ENCODE measurements at places on chromosomes 2 and 18.

DNA sequence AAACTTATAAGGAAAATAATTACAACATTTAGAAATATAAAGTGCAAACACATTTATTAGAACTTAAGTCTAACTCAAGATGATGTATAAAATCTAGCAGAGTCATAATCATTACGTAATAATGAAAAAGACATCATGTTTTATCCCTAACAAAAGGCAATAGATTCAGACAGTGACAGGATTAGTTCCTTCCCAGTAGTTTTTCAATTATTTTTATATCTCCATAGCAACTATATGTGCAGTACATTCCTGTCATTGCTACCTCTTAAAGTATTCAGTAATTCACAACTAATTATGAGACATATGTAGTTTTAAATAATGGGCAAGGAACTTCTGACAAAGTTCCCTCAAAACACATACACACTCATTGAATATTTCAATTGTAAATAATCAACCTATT, 687.9 kb downstream of the CCDC85A start:
- DNase-seq: no peak

DNA sequence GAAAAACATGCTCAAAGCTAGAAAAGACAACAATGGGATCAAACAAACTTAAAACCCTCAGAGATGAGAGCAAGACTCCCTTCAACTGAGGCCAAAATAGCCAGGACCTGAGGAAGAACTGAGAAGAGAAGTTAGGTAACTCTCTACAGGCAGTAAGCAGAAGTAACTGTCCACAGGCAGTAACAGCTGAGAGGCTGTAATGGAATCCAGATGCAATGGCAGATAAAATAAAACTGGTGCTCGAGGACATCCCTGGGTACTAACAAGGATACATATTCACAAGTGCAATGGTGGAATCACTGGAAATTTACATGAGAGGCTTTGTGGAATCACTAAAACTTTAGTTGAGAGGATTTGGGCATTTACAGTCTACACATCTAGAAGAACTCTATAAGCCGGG, 30.4 kb upstream of the C2orf66 start:
- no peak for DNase-seq

GRCh38 chr2:96408616-96409015, 73.0 kb downstream of the NCAPH start:
- DNase-seq: no peak

GRCh38 chr2:227655454-227655853, 11.2 kb upstream of the SCYGR5 start:
- no peak for DNase-seq

- DNase-seq: no peak
Observed at GRCh38 chr18:10912790-10913545, 236.4 kb downstream of the PIEZO2 start.

DNA sequence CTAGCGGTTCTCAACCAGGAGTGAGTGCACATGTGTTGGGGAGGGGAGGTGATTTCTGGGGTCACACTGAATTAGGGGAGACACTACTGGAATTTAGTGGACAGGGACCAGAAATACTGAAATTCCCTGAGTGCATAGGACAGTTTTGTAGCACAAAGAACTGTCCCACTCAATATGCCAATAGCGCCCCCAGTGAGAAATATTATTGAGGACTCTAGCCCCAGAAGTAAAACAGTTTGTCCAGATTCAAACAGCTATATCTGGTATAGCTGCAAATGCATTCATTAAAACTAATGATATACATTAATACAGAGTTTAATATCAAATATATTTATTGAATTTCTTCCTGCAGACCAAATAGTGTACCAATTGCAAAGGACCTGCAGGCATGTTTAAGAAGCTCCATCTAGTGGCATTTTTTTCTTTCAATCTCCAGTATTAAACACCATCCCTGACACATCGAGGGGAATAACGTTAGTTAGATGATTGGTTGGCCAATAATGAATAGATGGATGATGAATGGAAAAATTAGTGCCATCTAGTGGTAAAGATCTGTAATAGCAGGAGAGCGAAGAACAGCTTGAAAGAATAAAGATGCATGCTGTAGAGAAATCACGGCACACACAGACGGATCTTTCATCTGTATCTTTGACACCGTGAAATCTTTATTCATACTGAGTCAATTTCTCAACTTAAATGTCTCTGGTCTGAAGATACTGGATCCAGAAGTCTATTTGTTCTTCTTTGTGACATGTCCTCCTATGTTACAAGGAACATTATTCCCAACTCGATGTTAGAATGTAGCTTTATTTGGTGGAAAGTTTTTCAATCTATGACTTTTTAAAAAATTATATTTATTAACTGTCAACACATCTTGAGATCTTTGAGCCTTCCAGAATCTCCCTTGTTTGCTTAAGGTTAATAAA, 62.5 kb downstream of the DHRS9 start:
- no peak for DNase-seq

DNA sequence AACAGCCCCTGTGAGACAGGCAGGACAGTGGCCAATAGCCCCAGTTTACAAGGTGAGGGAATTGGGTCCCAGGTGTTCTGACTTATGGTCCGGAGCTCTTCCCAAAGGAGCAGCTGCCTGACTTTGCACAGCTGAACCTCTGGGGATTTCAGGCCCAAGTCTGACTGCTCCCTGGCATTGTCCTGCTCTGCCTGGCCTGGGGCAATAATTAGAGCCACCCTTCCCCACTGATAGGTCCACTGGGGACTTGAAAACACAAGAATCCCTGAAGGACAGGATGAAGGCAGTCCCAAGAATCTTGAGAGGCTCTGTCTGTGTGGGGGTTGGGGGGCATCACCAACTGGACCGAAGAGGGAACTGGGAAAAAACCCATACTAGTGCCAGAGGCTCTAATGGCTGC, 3.7 kb upstream of the FEV start:
- DNase-seq: no peak

GRCh38 chr18:74896390-74896991, 298.8 kb downstream of the ZNF407 start:
- DNase-seq: peak; percentile 22

DNA sequence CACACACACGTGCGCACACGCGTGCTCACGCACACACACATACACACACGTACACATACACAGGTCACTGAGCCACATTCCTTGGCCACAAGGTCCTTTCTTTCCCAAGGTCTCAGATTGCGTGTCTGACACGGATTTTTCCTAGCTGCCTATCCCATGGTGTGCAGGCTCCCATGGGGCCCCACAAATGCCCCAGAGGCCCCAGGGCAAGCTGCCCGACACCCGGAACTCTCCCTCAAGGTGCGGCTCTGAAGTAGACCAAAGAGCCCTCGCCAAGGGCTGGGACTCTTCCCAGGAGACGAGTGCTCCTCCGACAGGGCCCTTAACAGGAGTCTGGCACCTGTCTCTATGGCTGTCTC, 46.7 kb downstream of the SDC1 start:
- no peak for DNase-seq

DNA sequence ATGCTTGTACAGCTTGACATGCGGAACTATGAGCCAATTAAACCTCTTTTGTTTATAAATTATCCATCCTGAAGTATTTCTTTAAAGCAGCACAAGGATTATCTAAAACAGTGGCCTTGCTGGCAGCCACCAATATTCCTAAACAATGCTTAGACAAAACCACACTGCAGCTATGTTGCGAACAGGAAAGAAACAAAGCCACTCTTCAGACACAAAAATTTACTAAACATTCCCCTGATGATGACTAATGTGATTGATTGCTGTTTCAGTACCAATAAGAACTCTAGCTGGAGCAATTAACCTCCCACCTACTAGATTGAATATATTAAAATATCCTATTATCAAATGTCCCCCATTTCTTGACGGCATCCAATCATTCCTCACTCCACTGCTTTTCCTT, 325.8 kb upstream of the REG3G start:
- no peak for DNase-seq

DNA sequence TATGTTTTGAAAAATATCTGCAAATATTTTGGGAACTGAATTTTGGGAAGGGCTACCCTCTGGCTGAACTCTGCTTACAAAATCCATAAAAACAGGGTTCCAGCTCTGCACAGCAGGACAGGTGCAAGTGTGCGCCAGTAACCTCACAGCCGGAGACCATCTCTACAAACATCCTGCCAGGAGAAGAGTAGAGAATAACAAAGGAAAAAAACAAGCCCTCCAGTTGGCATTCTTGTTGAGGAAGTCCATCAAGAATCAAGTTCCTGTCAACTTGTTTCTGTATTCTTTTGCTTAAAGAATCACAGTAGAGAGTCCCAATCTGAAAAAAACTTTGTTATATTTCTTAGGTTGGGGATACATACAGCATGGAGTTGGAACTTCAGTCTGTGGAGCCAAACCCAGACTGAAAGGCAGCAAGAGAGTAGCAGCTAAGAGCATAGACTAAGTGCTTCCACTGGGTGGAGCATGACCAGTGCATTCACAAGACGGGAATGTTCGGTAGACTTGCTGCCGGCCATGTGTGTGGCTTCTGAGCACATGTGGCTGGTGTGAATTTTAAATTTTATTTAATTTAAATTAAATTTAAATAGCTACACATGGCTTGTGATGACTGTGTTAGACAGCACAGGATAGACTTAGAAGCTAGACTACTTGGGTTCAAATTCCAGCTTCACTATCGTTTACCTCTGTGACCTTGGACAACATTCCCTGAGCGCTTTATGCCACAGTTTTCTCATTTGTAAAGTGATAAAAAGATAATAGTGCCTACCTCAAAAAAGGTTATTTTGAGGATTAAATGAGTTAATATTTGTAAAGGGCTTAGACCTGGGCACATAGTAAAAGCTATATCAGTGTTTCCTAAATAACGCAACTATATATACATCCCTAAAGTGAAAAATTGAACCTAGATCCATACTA, 41.9 kb downstream of the SPTBN1 start:
- no peak for DNase-seq

GRCh38 chr2:159052157-159052601, 83.7 kb downstream of the TANC1 start:
- DNase-seq: no peak

DNA sequence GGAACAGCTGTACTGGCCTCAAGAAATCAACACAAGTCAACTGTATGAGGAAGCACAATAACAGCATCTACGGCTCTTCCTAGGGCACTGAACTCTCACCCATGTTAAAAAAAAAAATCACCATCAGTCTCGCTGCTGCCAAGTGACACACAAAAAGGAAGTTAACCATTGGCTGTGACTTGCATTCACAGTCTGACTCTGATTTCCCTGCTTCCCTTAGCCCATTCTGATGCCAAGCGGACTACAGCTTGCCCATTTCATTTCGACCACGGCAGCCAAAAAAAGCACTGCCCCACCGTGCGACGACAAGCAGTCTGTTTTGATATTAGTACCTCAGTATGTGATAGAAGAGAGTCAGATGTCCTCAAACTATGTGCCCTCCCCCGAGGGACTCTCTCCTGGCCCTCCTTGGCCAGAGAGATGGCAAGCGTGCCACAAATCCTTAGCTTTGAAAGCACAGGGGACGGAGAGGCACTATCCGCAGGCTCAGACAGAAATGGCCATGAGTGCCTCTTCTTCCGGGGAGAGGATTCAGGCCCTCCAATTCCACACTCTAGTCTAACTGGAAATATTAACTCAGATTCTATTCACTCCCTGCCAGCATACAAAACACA, 250.0 kb downstream of the TCF4 start:
- DNase-seq: no peak

DNA sequence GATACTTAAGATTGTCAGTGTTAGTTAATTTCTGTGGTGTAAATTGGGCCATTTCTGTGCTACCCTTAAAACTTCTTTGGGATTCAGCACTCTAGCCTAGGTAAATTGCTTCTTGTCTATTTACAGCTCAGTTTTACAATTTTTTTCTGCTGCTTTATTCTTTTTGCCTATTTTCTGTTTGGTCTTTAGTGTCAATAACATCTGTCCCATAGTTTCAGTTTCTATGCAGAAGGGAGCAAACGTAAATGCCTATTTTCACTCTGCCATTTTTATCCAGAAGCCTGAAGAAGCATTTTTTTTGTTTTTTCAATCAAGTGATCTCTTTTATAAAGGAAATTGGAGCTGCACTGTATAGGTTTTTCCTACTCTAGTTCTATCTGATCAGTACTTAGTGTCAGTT, 564.9 kb upstream of the MEX3C start:
- no peak for DNase-seq

- no peak for DNase-seq
Observed at GRCh38 chr2:105820151-105820550, 75.4 kb downstream of the NCK2 start.

DNA sequence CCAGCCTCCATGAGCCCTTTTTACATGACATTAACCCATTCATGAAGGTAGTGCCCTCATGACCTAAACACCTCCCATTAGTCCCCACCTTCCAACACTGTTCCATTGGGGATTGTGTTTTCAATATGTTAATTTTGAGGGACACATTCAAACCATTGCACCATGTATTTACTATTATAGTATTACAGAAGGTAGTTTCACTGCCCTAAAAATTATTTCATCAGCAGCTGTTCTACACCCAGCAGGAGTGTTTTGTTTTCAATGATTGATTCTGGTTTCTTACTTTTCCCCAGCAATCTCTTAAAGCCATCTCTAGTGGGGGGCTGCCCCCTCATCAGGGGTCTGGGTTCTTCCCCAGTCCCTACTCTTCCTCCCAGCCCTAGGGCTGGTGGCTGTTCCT, 71.9 kb downstream of the CERS6 start:
- no peak for DNase-seq

DNA sequence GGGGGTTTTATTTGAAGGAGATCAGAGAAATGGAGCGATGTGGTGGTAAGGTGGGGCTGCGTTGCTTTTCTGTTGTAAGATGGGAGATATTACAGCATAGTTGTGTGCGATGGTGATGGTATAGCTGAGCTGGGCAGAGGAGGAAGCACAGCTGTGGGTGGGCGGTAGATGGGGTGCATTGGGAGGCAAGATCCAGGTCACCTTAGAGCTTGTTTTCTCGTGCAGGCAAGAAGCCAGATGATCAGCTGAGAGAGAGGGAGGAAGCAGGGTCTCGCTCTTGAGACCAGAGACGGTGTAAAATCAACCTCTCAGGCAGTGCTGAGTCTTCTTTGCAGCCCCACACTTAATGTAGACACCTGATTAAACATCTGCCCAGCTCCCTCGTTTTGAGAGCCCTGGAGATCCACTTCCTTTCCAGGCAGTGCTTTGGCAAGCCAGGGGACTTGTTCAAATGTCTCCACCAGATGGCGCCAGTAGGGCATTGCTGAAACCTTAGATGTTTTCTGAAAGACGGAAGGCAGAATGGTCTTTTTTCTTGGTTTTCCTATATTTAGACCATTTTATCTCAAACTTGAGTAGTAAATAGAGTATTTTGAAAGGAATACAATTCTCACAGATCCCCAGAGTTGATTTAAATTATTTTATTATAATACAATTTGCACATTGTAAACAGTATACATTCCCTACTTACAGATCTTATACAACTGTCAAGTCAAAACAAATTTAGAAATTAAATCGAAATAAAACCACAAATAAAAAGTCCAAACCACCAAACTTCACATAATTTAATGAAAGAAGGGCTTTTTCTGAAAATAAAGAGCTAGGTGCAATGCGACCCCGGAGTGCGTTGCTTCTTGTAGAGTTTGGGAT, 21.1 kb upstream of the LYPD6B start:
- peak; percentile 71 for DNase-seq
